ENCODE measurements at places on chromosomes 3 and 15. TPM values are rescaled to one million over a fixed set of nuclear protein-coding genes. Genes with fewer than 3 reads are reported as not detected.
A peak's percentile ranks its signal among the peaks of the same experiment; 100 is the strongest.

Gene SUSD5
- 9.6 TPM for polyA plus RNA-seq

Gene COL6A5
- 0.16 TPM for polyA plus RNA-seq

Gene FEZF2
- not detected for polyA plus RNA-seq

Gene GNB4
- polyA plus RNA-seq, result 24.5 TPM

Gene TIMP4
- 7.1 TPM for polyA plus RNA-seq

Gene COLQ
- 5.3 TPM for polyA plus RNA-seq

Gene ADGRG7
- not detected for polyA plus RNA-seq

Gene A4GNT
- polyA plus RNA-seq, result 0.12 TPM

Gene LRCH3
- polyA plus RNA-seq, result 36.2 TPM

Gene NMNAT3
- polyA plus RNA-seq, result 7.0 TPM

Gene CPLX3
- polyA plus RNA-seq, result not detected

Gene MESP2
- polyA plus RNA-seq, result 0.34 TPM

DNA sequence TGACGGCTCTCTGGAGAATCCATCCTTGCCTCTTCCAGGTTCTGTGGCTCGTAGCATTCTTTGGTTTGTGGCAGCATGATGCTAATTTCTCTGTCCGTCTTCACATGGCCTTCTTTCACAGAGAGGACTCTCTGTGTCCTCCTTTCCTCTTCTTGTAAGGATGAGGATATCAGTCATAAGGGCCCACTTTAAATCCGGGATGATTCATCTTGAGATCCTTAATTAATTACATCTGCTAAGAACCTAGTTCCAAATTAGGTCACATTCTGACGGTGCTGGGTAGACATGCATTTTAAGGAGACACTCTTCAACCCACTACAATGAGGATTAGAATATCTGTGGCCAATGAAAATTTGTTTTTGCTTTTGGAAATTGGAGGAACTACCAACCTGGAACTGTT is 15.7 kb upstream of the GXYLT2 start:
- DNase-seq, result no peak

DNA sequence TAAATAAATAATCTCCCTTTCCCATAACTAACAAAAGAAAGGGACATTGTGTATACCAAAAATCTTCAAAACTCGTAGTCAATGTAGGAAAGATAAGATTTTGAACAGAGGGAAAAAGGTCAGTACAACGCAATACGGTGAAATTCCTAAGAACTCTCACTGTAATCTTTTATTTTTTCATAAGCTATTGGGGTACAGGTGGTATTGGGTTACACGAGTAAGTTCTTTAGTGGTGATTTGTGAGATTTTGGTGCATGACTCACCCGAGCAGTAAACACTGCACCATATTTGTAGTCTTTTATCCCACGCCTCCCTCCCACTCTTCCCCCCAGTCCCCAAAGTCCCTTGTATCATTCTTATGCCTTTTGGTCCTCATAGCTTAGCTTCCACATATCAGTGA is 718.0 kb downstream of the TBL1XR1 start:
- DNase-seq, result no peak

DNA sequence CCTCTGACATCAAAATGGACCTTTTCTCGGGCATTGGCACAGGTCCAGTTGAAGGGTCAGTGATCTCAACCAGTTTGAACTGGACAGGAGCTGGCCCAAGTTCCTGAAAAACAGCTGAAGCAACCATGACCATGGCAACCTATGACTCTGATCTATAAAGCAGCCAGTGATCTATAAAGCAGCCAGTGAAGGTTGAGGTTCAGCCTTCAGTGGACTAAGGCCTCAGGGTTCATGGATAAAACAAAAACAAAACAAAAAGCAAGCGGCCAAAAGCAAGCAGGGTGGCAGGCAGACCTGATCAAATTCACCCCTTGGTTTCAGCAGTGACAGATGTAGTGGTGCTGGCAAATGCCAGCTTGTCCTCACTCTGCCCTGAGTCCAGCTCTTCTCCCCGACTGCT is 10.0 kb upstream of the CHRNB4 start:
- DNase-seq, result no peak

GRCh38 chr3:172282850-172283249 is 165.4 kb downstream of the GHSR start:
- DNase-seq, result no peak

GRCh38 chr15:90931828-90932659 is at the start of gene HDDC3:
Gene HDDC3, minus strand, starts transcription at chr15:90932549. Its CDS starts 9 bp downstream, at chr15:90932540.
- DNase-seq, result peak; percentile 50

DNA sequence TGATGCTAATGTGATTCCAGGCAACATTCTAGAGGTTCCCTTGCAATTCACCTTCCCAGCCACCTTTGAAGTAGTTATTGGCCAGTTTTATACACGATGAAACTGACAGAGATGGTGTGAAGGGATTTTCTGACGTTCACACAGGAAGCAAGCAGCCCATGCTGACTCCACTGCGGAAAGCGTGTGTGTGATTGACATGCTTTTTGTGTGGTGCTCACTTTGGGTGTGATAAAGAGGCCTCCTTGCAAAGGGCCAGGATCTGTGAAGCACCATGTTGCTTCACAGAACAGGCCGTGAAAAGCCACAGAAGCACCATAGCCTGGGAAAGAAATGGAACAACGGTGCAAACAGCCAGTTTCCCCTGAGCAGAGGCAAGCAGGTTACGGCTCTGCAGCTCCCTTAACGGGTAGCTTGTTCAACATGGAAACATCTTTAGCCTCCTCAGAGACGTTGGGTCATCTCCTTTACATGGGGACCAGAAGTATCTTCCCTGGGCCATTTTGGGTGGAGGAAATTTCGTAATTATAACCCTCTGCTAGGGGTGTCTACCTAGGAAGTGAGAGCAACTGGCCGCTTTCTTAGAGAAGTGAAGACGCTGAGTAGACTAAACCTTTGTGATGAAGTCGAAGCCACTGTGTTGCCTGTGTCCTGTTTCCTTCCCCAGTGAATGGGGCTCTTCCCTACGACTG is 108.5 kb downstream of the APBA2 start:
- DNase-seq, result no peak

DNA sequence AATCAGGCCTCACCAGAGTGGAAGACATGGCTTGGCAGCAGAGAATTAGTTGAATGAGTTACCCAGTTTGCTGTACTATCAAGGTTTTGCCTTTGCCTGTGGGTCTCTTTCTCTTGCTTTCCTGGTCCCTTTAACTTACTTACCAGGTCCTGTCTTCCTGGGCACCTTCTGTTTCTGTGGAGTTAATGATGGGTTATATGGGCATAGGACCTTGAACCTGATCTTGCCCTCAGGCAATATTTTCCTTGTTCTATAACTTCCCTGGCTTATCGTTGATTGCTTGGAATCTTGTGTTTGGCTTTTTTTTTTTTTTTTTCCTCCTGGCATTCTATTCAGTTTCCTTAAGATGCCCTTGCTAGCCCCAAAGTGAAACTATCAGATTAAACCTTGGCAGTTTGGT is 106.8 kb downstream of the HHLA2 start:
- DNase-seq, result no peak

GRCh38 chr15:60076582-60077276 is 72.6 kb downstream of the FOXB1 start:
- DNase-seq, result no peak

GRCh38 chr3:26715431-26715830 is 92.9 kb downstream of the LRRC3B start:
- DNase-seq, result no peak

DNA sequence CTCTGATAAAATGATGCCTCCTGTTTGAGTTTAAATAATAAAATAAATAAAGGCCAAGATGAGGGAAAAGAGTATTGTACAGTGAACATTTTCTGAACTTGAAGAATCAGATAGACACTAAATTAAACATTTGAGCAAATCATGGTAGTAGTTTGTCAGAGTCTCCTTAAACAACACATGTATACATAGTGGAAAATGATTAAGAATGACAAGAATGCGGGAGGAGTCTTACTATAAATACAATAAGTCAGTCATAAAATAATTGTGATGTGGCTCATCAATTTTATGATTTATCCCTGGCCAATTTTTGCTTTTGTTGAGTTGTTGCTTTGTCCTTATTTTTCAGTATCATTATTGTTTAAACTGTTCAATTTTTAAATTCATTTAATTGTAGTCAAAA is 158.0 kb upstream of the TMC3 start:
- no peak for DNase-seq

GRCh38 chr3:15276028-15276724 is 56.2 kb downstream of the SH3BP5 start:
- DNase-seq, result no peak

- DNase-seq, result no peak
Observed at GRCh38 chr3:126918355-126918821, 64.5 kb upstream of the PLXNA1 start.

DNA sequence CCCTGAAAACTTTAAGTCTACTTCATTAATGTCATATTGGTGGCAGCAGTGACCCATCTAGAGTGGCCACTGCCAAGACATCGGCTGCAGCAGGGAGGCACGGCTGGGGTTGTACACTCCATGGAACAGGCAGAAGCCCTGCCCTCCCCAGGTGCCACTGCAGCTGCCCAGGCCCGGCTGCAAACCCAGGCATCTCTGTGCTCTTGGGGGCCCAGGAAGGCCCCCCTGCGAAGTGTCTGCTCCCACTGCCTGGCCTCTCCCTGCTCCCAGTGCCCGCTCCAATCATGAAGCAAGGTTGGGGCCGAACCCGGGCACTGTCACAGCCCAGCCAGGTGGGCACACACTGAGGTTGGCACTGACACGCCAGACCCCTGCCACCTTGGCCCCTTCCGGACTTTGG is 12.1 kb upstream of the RPL14 start:
- DNase-seq, result no peak

DNA sequence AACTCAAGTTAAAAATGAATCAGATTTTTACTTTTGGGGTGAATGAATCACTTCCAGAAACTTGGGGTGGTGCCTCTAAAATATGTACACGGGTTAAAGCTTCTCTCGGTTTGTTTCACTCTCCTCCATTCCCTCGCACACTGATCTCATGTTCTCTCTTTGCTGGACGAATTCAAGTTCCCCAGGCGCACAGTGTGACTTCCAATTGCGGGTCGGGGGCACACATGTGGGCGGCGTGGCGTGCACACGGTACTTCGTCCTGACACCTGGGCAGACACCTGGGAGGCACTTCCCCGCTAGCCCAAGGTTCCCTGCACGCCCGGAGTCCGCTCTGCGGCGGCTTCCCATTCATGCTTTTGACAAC is 692 bp downstream of the SCAANT1 start:
- no peak for DNase-seq

- no peak for DNase-seq
Observed at GRCh38 chr15:64807051-64807749, 18.2 kb downstream of the PIF1 start.

- DNase-seq, result no peak
Observed at GRCh38 chr3:188170461-188171459, 16.8 kb downstream of the LPP start.

- DNase-seq, result no peak
Observed at GRCh38 chr15:35854316-35854715, 308.4 kb upstream of the DPH6 start.

DNA sequence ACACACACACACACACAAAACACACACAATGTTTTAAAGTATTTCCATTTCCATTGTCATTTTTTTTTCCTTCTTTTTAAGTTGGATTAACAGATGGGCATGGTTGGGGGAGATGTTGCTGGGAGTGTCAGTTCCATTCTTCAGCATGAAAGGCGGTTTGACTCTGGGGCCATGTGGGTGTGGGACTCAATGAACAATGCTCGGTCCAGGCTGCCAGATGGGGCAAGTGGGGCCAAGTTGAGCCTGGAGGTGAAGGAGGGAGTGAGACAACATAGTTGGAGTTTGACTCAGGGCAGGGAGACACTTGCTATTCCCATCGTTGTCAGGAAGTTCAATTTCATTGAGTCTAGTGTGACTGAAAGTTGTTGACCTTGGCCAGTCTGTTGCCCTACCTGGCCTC is 125.3 kb downstream of the TLE3 start:
- no peak for DNase-seq

- no peak for DNase-seq
Observed at GRCh38 chr3:149634072-149634471, 23.8 kb downstream of the WWTR1 start.

GRCh38 chr3:52473026-52473425 is 17.6 kb downstream of the NISCH start:
- DNase-seq, result no peak

GRCh38 chr3:72279631-72280041 is 494.7 kb upstream of the PROK2 start:
- DNase-seq, result no peak

- DNase-seq, result no peak
Observed at GRCh38 chr3:184186184-184186901, at the start of gene ABCF3. Gene ABCF3, plus strand, starts transcription at chr3:184186199. Its CDS starts 9 bp downstream, at chr3:184186208.

DNA sequence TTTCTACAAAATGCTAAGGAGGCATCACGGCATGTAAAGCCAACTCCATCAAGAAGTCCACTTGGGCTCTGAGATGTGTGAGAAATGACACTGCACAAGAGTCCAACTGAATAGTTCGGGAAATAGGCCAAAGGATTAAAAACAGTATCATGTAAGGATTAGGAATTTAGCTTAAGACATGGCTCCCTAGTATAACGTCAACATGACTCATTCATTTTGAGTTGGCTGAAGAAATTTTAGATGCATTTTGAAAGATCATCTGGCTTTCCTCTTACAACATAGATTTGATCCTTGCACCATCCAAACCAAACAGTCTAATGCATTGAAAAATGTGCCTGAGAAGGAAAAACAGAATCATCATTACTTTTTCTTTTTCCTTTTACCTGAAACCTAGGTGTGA is 109.3 kb upstream of the MME start:
- DNase-seq, result no peak

GRCh38 chr15:88745065-88745464 is 58.2 kb upstream of the ACAN start:
- no peak for DNase-seq

- no peak for DNase-seq
Observed at GRCh38 chr3:133374708-133375402, 25.0 kb upstream of the BFSP2 start.

DNA sequence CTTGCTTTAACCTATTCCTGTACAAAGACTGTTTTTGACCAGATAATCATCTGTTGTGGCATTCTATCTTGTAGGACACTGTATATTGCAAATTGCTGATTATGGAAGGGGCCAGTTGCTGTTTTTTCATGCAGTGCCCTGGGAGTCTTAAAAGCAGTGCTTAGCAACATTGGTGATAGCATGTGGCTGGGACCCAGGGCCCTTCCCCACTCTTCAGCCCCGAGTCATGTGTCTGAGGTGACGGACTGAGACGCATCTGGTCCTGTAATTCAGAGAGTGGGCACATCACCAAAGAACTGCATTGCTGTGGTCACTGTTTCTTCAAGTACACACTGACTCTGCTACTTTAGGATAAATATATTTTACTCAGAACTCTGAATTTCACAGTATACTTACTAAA is 63.4 kb downstream of the SNRK start:
- DNase-seq, result no peak

DNA sequence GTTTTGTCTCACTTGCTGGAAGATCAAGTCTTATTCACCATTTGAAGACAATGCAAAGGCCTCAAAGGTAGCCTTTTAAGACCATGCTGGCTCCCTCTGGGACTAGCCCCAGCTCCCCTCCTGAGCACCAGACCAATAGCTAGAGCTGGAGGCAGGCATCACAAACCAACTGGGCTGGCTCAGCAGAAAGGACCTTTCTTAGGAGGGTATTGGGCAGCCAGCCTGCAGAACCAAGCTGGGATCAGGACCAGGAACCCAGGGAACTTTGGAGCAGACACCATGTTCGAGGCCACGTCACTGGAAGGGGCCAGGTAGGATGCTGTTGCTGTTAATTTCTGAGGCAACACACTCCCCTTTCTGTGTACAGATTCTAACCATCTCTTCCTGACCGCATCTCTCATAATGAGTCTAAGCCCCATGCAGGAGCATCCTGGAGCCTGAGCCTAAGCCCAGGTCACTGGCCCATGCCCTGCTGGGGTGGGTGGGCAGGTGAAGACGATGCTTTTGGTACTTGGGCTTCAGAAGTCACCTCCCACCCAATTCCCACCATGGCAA is 81.4 kb upstream of the KLF13 start:
- DNase-seq, result no peak
